Type B pancreatic cell (in vitro differentiated cells): ENCODE measurements at places on chromosomes 3 and 15. TPM values are rescaled to one million over a fixed set of nuclear protein-coding genes. Genes with fewer than 3 reads are reported as not detected.

The FBXO40 gene
- not detected in 2 replicates for total RNA-seq

The MST1 gene
- 25.7 and 50.7 TPM in 2 replicates for total RNA-seq

The TMEM207 gene
- not detected in 2 replicates for total RNA-seq

The EPB42 gene
- not detected in 2 replicates for total RNA-seq

The SLC28A1 gene
- total RNA-seq = 0.19 and 0.31 TPM in 2 replicates

The CLDN16 gene
- 0.10 TPM in 1 of 2 replicates, not detected in the other for total RNA-seq

The PRSS50 gene
- 1.1 and 1.2 TPM in 2 replicates for total RNA-seq

The LYSMD2 gene
- total RNA-seq = 3.9 and 6.2 TPM in 2 replicates

The LPP gene
- total RNA-seq = 96.7 and 112 TPM in 2 replicates

The FAM43A gene
- 9.3 and 13.9 TPM in 2 replicates for total RNA-seq

The SOX14 gene
- 0.29 and 0.62 TPM in 2 replicates for total RNA-seq

The TM2D3 gene
- 35.7 and 50.0 TPM in 2 replicates for total RNA-seq

The TICRR gene
- total RNA-seq = 8.8 and 23.4 TPM in 2 replicates

The STAC gene
- 3.5 and 4.9 TPM in 2 replicates for total RNA-seq

The GRAMD1C gene
- total RNA-seq = 7.3 TPM in 2 replicates

The TOPAZ1 gene
- not detected in 2 replicates for total RNA-seq

The C3orf22 gene
- not detected in 2 replicates for total RNA-seq

The PP2D1 gene
- total RNA-seq = not detected in 2 replicates

The GRK7 gene
- 0.10 TPM in 1 of 2 replicates, not detected in the other for total RNA-seq
